Left kidney (tissue), 8 donors: ENCODE measurements at places on chromosomes 7 and 10. TPM values are rescaled to one million over a fixed set of nuclear protein-coding genes. Genes with fewer than 3 reads are reported as not detected.

The ZMIZ2 gene
- 77.5 TPM for polyA plus RNA-seq

The ABCC2 gene
- 15.2 TPM for polyA plus RNA-seq

The PNLIPRP1 gene
- 0.13 TPM for polyA plus RNA-seq

The ZNF467 gene
- polyA plus RNA-seq, result 27.8 TPM

The ERLIN1 gene
- polyA plus RNA-seq, result 59.1 TPM

The MKI67 gene
- polyA plus RNA-seq, result 89.3 TPM

The RNF133 gene
- polyA plus RNA-seq, result 0.18 TPM

The AP4M1 gene
- 33.2 TPM for polyA plus RNA-seq

The TMEM270 gene
- 0.27 TPM for polyA plus RNA-seq

The CRYGN gene
- 4.4 TPM for polyA plus RNA-seq

The EBLN1 gene
- not detected for polyA plus RNA-seq

The MALSU1 gene
- 54.0 TPM for polyA plus RNA-seq

The CCL26 gene
- not detected for polyA plus RNA-seq

The CARD11 gene
- polyA plus RNA-seq, result 1.1 TPM

The VAX1 gene
- not detected for polyA plus RNA-seq

The WNT8B gene
- polyA plus RNA-seq, result 0.85 TPM
